Stimulated activated CD4-positive, alpha-beta T cell treated with anti-CD3 and anti-CD28 coated beads, Interleukin-15, amount 100 ng/mL, for 24 hours (primary cell): ENCODE measurements at places on chromosomes 5 and 9.

DNA sequence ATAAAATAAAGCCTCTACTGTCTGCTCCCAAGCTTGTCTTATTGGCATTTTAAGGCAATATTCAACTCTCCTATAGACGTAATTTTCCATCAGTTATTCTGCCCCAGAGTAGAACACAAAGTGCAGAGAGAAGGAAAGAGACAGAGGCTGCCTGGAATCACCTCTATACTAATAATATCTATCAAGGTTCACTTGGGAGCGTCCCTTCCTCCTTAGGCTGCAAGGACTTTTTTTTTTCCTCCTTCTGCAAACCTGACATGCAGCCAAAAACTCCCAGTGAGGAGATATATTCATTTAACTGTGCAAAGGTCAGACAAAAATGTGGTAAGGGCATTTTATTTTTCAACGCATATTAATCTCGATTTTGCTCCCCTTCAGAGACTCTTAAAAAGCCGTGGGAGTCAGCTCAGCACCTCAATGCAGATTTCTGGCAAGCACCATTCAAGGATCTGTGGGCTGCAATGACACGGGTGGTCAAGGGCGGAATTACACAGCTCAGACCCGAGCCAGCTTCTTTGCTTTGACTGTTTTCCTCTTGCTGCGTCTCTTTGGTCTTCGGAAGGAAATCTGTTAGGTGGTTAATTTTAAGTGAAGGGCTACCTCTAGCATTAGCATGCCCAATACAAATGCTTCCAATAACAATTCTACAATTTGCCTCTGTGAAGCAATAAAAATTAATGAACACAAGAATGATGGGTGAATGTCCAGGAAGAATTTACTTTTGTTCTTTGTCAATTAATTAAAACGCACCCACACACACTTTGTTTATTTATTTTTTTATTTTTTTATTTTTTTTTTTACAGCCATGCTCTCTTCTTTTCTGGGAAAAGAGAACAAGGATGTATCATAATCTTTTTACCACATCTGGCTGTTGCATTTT lies 587.7 kb upstream of the GRAMD2B start:
- DNase-seq: no peak

GRCh38 chr5:155919126-155919525 lies 407.8 kb upstream of the SGCD start:
- no peak for DNase-seq

- DNase-seq: no peak
Measured at GRCh38 chr9:130453487-130453886, 8.7 kb downstream of the ASS1 start.

- no peak for DNase-seq
Measured at GRCh38 chr5:77971776-77972468, 195.8 kb upstream of the TBCA start.

DNA sequence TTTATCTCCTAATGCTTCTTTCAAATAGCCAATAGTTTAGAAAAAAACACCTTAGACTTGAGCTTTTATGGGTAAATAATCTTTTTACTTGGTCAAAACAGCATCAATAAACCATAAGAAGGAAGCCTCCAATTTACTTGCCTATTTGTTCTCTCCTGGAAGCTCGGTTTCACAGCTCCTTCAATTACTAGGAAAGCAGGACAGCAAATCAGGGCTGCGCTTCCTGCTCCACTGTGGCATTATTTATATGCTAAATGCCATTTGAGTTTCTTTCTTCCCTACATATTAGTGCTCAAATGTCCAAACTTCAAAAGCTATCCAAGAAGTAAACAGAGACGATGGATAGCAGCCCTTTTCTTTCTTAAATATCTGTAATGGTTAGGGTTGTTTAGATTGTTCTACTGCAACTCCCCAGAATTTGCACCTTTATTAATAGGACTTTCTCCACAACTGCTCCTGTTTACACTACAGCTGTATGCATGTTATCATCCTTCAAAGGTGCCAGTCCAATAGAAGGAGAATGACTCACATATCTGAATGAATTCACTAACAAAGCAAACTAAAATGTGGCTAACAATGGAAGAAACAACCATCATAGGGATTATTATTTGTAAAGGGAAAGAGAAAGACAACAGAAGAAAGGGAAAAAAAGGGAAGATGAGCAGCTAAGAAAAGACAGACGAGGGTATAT lies 58.7 kb downstream of the MED27 start:
- no peak for DNase-seq

DNA sequence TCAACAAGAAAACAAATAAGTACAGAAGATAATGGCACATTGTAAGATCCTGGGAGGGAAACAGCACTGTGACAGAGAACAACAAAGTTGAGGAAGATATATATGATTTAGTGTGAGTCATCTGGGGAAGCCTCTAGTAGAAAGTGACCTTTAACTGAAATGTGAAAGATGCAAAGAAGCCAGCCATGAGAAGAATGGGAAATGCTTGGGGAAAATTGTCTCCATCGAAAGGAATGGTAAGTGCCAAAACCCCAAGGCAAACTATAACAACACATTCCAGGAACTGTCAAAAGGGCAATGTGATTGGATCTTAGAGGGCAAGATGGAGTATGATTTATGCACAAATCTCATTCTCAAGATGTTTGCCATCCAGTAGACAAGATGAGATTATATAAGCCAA lies 537.8 kb upstream of the BRINP1 start:
- no peak for DNase-seq

GRCh38 chr9:127680846-127681245 lies 25.9 kb upstream of the CFAP157 start:
- no peak for DNase-seq

GRCh38 chr5:105752801-105753200 lies 1917.9 kb downstream of the EFNA5 start:
- DNase-seq: no peak

- no peak for DNase-seq
Measured at GRCh38 chr5:176631383-176632200, 1.1 kb downstream of the EIF4E1B start.

DNA sequence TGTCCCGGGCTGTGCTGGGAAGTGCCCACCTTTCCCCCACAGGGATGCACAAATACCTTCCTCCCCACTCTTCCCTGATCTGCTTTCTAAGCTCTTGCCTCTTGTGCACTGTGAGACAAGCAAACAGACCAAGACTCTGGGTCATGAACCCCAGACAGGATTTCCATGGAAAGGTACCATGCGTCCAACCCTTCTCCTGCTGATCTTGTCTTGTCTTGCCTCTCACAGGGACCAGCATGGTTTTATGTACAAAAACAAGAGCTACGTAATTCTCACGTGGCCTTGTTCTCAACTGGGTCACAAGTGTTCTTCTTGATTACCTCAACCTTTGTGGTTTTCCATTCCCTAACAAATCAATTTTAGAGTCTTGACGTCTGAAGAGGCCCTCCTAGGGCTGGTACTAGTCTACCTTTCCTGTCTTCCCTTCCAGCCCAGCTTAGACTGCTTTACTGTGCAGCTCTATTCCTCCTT lies 176.5 kb upstream of the MAP3K1 start:
- no peak for DNase-seq

DNA sequence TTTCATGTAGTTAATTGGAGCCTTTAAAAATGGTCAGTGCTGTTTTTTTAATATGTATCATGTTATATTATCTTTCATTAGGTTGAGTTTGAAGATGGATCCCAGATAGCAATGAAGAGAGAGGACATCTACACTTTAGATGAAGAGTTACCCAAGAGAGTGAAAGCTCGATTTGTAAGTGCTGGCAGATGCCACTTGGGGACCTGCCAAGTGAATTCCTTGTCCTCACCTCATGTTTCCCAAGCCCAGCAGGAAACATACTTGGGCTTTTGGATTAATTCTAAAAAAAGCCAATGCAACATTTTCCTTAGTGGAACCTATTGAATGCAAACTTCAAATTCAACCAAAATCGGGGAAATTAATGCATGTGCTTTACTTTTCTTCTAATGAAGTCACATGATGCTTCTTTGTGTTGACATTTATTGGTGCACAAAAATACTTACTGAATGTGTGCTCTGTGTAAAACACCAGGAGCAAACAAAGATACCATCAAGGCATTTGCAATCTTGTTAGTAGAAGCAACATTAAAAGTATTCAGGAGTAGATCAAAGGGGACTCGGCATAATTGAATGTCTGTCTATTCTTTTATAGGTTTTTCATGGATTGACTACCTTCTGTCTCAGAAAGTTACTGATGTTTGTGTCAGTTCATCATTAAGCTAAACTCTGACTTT lies 412.1 kb downstream of the KDM4C start:
- DNase-seq: no peak

DNA sequence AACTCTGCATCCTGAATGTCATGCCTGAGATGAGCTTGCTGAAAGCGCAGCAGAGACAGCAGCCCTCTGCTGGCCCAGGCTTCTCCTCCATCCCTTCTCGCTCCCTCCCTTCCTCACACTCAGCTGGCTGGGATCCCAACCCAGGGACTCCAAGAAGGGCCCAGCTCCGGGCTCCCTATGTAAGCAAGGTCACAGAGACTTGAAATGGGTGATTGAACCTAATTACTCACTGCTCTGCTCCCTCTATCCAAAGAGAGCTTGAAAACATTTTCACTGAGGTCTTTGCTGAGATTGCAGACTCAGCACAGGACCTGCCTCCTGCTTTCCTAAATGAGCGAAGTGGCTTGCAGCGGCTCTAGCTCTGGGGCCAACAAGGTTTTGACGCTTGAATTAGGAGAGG lies 42.8 kb downstream of the RAPGEF1 start:
- no peak for DNase-seq

GRCh38 chr9:14440062-14440461 lies 126.1 kb upstream of the NFIB start:
- DNase-seq: no peak

GRCh38 chr9:128201441-128202369 lies 1.5 kb upstream of the DNM1 start:
- no peak for DNase-seq

DNA sequence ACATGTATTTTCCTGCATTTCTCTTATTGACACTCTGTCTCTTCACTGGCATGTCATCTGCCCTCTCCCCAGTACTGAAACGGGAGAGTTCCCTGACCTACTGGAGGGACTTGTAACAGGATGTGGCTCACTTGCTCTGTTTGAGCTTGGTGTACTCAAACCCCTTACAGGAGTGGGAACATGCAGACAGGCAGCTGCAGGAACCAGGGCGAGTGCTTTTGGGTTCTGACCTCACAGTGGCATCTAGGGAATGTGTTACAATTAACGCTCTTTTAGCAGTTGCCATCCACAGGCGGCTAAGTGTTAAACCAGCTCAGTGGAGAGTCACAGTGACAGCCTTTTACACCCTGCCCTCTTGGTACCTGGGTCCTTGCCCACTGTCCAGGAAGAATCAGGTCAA lies 300.3 kb upstream of the GRAMD2B start:
- no peak for DNase-seq

DNA sequence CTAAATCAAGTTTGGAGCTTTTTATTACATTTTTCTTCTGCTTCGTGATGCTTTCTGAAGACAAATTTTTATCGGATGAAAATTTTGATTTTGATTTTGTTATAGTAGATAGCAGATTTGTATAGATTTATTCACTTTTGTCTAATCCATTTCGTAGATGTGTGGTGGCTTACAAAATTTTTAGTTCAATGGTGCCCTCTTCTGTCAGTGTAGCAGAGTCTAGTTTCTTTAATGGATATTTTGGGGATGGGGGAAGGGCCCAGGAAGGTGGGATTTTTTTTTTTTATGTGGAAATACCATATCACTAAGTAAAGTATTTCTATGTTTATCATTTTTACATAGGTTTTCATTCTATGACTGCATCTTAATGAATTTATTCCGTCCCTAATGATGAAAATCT lies 259.9 kb upstream of the TARS1 start:
- no peak for DNase-seq
